ENCODE measurements at places on chromosomes 6 and 20.

GRCh38 chr20:49758781-49759180 is 45.1 kb upstream of the B4GALT5 start:
- DNase-seq = no peak

DNA sequence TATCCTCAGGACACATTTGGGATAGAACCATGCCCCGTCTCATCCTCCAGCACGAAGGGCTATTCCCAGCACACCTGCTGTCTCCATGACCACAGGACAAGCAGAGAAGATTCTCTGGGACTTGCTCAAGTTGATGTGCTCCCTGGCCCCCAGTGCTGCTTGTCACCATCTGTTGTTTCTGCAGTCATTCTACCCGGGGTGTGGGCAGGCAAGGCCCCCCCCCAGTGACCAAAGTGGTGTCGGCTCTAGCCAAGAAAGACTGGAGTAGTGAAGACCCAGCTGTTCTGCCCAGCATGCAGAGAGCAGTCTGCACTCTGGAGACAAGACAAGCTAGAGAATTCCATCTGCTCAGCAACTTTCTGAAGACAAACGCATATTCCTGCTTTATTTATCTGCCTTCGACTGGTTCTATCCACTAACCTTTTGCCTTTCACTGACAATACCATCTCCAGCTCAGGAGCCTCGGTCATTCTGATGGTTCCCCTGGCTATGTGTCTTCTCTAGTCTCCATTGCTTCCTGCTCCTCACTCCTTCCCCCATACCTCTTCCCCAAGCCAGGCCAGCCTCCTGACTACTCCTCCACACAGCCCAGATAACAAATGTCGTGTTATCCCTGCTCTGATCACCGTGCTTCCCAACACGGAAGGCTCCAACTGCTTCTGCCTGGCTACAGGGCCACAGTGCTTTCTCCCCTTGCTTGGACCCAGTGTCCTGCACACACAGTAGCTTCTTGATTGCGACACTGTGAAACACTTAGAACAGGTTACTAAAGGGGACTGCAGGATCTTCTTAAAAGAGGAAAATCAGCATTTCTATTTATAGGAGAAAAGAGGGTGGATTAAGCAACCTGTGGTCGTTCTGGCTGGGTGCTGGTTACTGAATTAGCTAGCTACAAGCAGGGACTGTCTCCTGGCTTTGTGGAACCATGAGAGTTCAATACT is 86.7 kb upstream of the EMILIN3 start:
- no peak for DNase-seq

DNA sequence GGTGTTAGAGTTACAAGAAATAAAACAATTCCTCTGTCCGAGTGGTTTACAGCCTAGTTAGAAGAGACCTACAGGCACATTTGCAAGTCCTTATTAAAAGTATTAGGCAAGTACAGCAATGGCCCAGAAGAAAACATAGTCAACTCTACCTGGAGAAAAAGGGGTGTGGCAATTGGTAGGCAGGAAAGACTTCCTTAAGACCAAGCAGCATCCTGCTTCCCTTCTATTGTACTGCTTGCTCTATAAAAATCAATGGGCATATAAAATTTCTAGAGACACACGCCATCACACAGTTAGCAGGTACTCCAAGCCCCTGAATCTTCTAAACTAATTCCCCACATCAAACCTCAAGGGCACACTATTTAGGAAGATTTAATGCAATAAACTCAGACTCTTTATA is 185.6 kb downstream of the ATXN1 start:
- DNase-seq = no peak

- no peak for DNase-seq
These were observed 43.8 kb downstream of the MAP3K4 start for GRCh38 chr6:161035182-161035980.

- no peak for DNase-seq
These were observed 7.2 kb upstream of the TMEM30A start for GRCh38 chr6:75291744-75292143.

DNA sequence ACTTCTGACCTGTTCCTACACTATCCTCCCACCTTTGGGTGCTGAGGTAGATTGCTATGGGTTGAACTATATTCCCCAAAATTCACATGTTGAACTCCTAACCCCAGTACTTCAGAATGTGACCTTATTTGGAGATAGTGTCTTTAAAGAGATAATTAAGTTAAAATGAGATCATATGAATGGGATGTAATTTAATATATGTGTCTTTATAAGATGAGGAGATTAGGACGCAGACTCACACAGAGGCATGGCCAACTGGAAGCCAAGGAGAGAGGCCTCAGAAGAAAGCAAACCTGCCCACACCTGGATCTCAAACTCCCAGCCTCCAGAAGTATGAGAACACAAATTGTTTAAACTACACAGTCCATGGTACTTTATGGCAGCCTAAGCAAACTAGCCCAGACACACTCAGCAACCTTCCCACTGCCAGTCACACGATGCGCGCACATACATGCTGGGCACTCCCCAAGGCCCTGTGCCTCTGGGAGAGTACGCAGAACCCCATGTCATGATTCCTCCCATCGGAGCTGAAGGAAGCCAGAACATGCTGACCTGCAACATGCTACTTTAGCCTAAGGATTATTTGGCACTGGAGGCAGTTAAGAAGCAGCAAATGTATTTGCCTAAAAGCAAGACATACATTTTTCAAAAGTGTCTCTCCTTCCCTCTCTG is 8.9 kb upstream of the SLC22A1 start:
- no peak for DNase-seq

DNA sequence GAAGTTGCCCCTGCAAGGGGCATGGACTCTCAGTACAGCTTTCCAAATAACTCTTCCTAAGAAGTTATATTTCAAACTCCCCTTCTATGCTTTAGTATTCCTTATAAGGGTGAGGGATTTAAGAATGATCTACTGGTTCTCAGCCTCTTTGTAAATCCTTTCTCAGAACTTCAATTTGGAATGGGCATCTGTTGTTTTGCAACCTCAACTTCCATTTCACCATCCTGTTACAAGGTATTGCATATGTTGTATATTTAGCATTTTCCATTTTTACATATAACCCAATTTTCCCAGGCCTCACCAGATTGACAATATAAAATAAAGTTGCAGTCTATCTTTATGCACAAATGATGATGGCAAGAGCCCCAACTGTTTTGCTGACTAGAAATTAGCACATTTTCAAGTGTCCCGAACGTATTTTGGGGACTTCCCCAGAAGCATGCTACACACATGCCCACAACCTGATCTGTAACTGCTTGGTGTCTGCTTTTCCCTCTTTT is 154.9 kb upstream of the CARMIL1 start:
- DNase-seq = no peak

DNA sequence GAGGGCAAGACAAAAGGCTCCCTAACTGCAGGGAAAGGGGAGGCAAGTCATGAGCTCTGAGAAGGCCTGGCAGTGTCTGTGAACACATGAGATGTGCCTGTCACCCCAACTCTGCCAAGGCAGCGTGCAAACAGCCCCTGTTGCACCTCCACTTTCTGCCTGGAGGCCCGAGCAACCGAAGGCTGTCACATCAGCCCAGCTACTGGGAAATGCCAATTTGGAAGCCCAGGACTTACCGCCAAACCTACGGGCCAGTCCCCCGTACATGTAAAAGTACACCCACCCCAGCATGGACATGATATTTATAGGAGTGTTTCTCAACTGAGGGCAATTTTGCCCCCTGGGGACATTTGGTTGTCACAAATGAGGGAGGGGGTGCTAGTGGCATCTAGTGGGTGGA is 27.3 kb upstream of the RPP40 start:
- no peak for DNase-seq

DNA sequence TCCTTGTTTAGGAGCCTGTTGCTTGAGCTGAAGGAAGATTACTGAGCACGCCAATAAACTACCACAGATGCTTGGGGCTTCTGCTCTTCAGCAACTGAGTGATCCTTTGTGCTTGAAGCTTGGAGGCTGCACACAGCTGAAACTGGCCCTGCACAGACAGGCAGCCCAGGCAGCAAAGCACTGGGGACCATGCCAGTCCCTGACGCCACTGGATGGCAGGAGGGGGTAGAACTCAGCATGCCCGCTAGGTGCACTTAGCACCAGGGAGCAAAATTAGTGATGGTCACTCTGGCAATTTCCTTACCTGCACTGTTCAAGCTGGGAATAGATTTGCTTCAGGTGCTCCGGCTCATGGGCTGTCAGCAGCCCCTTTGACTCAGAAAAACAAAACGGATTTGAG is 91.5 kb downstream of the FAM50B start:
- no peak for DNase-seq

DNA sequence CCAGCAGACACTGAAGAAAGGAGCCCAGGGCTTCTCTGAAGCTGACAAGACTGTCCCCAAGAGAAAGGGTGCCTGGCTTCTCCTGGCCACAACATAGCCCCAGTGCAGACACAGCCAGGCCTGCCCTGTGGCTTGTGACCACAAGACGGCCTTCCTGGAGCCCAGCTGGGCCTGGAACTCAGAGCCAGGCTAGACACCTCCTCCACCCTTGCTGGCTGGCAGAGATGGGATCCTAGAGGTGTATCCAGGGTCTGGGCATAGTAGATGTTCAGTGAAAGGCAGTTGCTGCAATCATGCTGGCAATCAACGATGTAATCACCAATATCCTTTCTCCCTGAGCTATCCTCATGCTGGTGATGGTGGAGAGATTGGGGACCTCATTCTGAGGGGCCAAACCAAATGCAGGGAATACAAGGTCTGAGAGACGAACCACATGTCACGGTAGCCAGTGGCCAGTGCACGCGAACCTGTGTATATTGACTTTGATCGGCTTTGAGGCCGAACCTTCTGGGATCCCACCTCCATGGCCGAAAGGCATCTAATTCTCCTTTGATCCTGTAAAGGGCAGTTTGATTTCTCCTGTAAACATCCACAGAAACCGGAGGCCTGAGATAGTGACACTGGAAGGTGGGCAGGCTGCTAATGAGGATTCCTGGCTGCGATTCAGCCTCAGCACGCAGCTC is 115.2 kb downstream of the PSMB1 start:
- DNase-seq = no peak

- no peak for DNase-seq
These were observed 54.2 kb upstream of the TRIM26 start for GRCh38 chr6:30267423-30267822.

DNA sequence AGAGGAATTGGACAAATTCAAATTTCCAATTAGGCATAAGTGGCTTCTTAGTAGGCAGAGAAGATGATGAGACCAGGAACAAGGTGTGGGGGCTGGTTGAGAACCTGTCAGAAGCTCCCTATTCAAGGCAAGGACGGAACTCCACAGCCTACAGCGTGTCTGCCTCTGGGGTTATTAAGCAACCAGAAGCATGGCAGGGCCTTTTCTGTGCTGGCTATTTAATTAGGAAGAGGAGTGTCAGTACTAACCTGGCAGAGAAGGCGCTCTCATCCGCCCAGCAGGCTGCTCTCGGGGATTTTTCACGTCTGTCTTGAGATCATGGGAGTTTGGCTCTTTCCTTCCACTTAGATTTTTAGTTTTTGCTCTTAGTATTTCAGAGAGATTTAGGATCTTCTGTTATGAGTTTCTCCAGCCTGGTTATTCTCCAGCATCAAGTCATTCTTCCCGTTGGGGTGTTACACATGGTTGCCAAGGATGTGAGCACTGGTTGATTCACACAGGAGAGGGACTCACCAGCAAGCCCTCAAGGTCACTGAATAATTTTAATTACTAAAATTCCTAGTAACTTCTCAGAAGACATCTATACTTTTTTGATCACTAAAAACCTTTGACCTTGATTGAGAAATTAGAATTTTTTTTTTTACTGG is 23.9 kb downstream of the ADTRP start:
- no peak for DNase-seq

DNA sequence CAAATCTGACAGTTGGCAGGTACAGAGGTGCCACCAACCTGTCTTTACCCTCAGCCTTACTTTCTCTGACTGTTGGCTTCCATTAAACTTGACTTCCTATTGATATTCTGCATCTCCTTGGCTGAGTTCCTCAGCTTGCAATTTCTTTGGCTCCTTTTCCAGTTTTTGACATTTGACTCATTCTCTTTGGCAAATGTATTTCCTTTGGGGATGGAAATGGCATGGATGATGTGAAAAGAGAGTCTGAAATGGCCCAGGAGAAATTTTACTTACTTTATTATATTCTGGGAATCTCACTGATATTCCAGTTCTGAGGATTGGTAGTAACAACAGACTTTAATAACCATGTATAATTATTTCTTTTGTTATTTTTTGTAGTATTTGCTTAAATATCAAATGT is 255.2 kb downstream of the CD109 start:
- peak; percentile 62 for DNase-seq

GRCh38 chr6:116572162-116572561 is 858 bp downstream of the RWDD1 start:
- DNase-seq = peak; percentile 45

- peak; percentile 42 for DNase-seq
These were observed 541.3 kb upstream of the MARCKS start for GRCh38 chr6:113315879-113316278.

GRCh38 chr20:49539481-49540231 is 28.3 kb downstream of the PTGIS start:
- no peak for DNase-seq

DNA sequence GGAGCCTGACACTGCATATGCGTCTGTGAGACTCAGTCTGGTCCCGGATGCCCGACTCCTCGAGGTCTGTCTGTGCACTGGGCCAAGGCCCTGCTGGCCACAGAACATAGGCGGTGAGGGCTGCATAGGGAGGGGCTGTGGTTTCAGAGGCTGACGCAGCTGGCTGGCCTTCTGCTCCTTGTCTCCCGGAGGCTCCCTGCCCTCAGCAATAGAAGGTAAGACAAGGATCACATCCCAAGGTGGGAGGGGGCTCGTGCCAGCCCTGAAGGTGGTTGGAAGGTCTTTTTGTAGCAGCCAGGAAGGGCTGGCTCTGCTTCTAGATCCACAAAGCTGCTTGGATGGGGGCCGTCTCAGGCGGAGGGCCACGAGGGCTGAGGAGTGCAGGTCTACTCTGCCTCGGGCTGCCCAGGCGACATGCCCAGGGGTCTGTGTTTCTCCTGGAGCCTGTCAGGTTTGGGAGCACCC is 239.8 kb upstream of the SULF2 start:
- peak; percentile 94 for DNase-seq

- peak; percentile 56 for DNase-seq
These were observed 1.2 kb downstream of the RNF217 start for GRCh38 chr6:124963416-124963785.

- peak; percentile 23 for DNase-seq
These were observed 674 bp downstream of the MAPK14 start for GRCh38 chr6:36028088-36028876.

DNA sequence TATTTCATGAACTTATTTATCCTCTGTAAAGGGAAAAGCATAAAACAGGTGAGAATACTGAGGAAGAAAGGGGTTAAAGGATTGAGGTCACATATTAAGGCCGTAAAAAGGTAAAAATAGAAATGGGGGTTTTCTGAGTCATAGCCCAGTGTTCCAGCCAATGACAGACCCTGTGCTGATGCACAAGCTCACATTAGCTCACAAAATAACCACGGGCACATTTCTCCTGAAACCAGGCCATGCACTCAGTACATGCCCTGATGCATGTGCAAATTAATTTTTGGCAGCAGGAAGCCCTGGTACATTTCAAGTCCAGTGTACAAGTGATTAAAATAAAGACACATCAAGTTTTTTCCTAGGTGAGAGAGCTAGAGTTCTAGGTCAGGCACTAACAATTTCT is 194.4 kb downstream of the TMEM200A start:
- DNase-seq = no peak
